ENCODE measurements at places on chromosomes 2 and 18.

GRCh38 chr18:44558767-44559166 lies 121.9 kb upstream of the SETBP1 start:
- no peak for DNase-seq

DNA sequence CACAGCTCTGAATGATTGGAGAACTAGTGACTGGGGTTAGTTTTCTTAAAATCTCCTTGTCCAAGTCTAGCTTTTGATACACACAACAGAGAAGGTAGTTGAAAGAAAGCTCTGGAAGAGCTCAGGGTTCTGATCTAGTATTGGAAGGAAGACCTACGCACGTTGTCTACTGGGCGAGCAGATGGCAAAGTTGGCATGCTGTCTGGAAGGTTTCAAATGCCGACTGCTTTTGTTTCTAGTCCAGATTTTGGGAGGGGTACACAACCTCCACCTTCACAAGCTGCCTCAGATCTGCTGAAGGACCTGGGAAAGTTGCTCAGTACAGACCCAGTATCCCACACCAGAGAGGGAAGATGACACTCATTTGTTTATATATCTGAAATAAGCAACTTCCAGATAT lies 507.3 kb downstream of the RNF144A start:
- no peak for DNase-seq

- no peak for DNase-seq
These were observed 116.3 kb upstream of the HAAO start for GRCh38 chr2:42908518-42909200.

DNA sequence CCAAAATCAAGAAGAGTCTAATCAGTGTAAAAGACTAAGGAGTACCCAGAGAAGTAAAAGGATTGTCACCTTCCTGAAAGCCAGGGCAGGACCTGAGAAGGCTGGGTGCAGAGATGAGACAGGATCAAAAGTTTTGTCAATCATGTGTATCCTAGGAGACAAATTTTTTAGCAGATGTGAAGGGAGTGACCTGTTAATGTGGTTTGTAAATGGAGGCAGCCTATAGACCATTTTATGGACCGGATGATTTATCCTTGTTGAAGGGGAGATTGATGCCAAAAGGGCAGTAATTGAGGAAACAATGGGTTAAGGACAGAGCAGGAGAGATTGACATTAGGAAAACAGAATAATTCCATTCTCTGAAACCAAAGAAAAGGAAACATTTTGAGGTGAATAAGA lies 813 bp downstream of the NDC80 start:
- DNase-seq = no peak

GRCh38 chr18:36809590-36810381 lies 19.0 kb downstream of the TPGS2 start:
- DNase-seq = peak; percentile 54

GRCh38 chr2:194103941-194104659 lies 1552.9 kb upstream of the SLC39A10 start:
- peak; percentile 28 for DNase-seq

- no peak for DNase-seq
These were observed 39.5 kb downstream of the MTERF4 start for GRCh38 chr2:241062389-241063092.

All from fibroblast of skin of left quadriceps (primary cell).